Umbilical cord (tissue), 2 donors: ENCODE measurements at places on chromosomes 1 and 21. TPM values are rescaled to one million over a fixed set of nuclear protein-coding genes. Genes with fewer than 3 reads are reported as not detected.

The TNFRSF9 gene
- 1.2 TPM for total RNA-seq

The SLAMF6 gene
- 0.96 TPM for total RNA-seq

The AMY1C gene
- total RNA-seq: not detected

The ASPM gene
- 12.3 TPM for total RNA-seq

The MROH7 gene
- 4.1 TPM for total RNA-seq

The VWA5B1 gene
- 0.24 TPM for total RNA-seq

The KLF17 gene
- total RNA-seq: 5.5 TPM

The KLHDC7A gene
- 1.2 TPM for total RNA-seq

The CFHR5 gene
- 0.72 TPM for total RNA-seq

The CRTC2 gene
- 22.6 TPM for total RNA-seq

The RABGGTB gene
- total RNA-seq: 54.9 TPM

The CHODL gene
- total RNA-seq: 4.3 TPM

The RRP1B gene
- total RNA-seq: 16.1 TPM

The MEX3A gene
- total RNA-seq: 4.6 TPM

The OR2L3 gene
- total RNA-seq: 3.6 TPM

The PEAR1 gene
- total RNA-seq: 1.9 TPM

The LIPI gene
- not detected for total RNA-seq

DNA sequence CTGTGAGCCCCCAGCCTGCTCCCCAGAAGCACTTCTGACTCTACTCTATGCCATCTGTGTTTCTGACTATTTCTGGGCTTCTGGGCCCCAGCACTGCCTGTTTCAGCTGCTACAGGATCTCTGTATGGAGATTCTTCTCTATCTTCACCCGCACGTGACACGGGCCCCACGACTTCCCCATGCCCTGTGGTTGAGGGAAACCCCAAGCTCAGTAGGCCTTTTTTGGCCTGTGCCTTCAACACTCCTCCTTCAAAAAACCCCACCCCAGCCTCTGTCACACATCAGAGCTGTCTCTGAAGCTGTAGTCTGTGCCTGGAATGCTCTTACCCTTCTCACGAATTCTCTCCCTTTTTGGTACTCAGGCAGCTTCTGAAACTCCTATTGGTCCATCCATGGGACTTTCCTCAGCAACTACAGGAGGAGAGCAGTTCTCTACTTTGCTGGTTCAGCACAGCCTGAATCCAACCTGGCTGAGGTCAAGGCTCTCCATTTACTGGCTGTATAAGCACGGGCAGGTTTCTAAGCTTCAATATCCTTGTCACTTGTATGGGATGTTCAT, 2.0 kb upstream of the NID1 start:
- DNase-seq: peak; percentile 83

DNA sequence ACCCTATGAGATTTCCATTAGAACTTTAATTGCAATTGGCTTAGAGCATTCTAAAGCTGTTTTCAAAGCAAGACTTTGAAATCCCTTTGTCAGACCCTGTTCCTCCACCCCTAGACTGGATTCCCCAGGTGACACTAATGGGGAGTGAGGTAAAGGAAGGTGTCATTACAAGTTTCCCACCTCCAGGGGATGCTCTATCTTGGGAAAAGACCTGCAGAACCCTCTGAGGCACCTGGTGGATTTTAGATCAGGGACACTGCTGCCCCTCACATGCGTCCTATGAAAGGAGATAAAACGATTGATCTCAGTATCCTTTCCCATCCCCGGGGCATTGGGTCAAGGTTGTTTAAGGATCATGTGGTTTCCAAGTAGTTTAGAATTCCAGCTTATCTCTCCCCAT, 80.3 kb upstream of the RGS4 start:
- no peak for DNase-seq

DNA sequence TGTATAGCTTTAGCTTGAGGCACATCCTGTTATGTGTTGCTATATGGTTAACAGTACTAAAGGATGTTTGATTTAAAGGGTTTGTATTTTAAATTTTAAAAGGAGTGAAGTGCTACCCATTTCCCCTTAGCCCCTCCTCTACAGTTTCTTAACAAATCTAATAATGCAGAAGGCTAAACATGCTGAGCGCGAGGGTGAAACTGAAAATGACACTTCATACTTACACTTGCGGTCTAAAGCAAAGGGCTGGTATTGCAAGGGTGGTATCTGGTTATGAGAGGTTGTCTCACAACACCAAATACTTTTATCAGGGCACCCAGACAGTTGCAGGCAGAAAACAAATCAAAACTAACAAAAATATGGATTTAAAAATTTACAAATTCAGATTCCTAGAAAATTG, 172.3 kb downstream of the SIPA1L2 start:
- no peak for DNase-seq

DNA sequence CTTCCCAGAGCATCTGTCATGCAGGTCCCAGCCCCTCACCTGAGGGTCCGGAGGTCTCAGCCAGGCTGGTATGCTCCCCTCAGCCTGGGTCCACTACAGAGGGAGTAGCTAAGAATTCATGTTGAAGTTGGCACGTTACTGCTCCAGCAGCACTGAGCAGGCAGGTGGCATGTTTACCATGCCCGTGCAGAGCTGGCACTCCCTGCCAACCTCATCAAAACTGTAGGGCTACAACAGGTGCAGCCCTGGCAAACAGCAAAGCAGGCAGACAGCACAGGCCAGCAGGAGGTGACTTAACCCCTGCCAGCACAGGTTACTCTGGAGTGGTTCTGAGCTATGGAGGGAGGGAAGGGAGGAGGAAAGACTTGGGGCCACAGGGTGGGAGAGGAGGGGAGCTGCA, 46.4 kb downstream of the NUAK2 start:
- no peak for DNase-seq

GRCh38 chr1:179323436-179323835, 29.8 kb downstream of the SOAT1 start:
- peak; percentile 66 for DNase-seq

DNA sequence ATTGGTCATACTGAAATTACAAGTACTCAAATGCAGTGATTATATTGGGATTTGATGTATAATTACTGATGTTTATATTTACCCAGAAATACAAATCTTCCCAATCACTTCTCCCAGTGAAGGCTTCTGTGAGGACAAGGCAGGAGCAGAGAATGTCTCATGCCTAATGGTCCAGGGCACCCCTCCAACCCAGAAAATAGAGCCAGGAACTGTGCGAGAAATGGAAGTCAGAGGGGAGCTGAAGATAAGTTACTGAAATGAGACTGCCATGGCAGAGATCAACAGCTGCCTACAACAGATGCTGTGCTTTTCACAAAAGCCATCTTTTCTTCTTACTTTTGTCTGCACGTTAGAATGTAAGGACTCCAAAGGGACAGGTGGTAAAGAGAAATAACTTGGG, 171.2 kb downstream of the TTLL7 start:
- no peak for DNase-seq

- DNase-seq: peak; percentile 50
Observed at GRCh38 chr1:14599183-14599791, 802 bp downstream of the KAZN start.

- no peak for DNase-seq
Observed at GRCh38 chr1:170836141-170836540, 99.2 kb upstream of the MROH9 start.

GRCh38 chr1:17011092-17011438, 663 bp downstream of the ATP13A2 start:
- DNase-seq: no peak

DNA sequence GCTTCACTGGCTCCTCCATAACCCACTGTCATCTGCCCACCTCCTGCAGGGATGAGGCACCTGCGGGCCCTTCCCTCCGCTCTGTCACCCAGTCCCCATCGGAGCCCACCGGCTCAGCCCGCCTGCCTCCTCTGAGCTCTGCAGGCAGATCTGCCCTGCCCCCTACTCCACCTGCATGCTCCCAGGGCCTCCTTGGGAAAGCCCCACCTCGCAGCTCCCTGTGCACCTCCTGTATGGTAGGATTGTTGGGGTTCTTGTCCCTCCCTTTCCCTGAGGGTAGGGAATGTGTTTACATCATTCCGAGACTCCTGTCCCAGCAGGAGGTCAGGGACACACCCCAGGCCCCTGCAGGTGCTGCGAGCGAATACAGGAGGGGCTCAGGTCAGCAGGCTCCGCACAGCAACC, 50.5 kb downstream of the SIK1 start:
- no peak for DNase-seq

DNA sequence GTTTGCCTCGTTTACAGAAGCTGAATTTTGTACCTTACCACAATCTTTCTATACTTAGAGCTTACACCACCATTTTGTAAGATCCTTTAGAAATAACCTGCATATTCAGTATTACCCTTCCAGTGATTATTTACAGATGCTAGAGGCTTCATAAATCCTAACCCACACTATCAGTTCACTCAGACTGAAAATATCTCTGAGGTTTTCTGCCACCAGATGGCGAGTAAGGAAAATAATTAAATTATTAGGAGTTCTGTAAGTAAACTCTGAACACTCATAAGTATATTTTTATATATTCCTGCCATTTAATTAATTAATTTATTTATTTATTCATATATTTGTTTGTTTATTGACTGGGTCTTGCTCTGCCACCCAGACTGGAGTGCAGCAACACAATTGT, 1635.2 kb downstream of the PLA2G4A start:
- no peak for DNase-seq

DNA sequence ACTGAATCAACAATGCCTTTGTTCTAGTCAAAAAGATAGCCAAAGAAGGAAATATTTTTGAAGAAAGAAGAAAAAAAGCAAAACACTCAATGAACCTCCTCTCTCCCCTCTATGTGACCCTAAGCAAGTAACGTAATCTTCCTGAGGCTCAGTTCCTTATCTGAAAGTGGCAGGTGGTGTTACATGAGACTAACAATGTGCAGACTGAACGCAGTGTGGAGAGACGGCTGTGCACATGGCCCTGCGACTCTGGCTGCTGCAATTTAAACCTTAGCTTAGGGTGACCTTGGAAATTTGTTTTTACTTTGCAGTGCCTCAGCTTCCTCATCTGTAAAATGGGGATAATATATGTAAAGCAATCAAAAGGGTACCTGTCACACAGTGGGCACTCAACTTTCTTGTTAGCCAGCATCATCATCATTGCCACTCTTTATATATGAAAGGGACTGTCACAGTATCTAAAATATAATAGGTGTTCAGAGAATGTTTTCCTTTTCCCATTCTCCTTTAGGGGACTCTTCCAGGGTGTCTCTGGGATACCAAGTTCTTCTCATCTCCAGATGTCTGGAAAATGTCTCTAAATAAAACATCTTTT, 100.1 kb upstream of the JUN start:
- DNase-seq: peak; percentile 64

DNA sequence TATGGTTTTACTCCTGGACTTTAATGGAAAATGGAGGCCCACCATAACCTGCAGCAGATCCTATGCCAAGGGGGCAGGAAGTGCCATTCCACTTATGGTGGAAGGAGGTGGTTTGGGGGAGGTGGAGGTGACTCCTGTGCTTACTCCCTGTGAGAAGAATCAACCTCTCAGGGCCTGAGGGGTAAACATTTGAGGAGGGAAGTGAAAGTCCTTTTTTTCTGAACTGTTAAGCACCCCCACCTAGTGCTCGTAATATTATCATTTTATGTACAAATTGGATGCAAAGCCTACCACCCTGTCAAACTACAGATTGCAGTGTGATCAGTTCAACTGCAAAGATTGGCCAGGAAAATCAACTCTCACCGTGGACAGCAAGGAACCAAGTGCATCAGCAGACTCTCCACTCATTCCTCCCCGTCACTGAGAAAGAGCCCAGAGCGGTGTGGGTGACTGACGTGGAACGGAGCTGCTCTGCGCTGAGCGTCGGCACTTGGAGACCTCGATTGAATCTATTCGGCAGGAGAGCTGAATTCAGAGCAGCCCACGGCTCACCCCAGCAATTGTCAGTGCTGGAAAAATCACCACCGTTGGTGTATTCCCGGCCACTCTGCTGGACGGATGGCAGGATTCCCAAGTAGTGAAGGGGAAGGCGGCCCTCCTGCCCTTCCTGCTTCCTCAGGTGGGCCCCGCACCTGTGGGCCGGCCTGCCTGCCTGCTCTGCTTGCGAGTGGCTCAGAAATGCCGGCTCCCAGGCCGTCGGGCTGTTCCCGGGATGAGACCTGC, 46.8 kb upstream of the COX20 start:
- no peak for DNase-seq

GRCh38 chr1:214472364-214472763, 79.0 kb downstream of the PTPN14 start:
- DNase-seq: peak; percentile 47

GRCh38 chr1:223233410-223234169, 90.5 kb upstream of the TLR5 start:
- DNase-seq: peak; percentile 68

DNA sequence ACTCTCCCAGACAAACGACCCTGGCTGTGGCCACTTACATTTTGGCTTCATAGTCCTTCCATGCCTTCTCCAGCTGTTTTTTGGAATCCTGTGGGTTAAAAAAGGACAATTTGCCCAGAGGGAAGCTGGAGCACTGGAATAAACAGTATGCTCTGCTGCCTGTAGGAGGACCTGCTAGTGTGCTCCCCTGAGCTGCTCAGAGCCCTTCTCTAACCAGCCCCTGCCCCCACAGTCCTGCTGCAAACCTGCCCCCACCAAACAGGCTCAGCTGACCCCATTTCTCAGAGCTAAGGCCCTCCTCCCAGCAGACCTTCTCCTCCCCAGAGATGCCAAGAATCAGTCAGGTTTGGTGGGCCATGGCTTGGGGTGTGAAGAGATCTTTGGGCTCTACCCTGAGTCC, 26.9 kb upstream of the TCEA3 start:
- DNase-seq: no peak

- no peak for DNase-seq
Observed at GRCh38 chr1:71101839-71102376, 21.1 kb upstream of the ZRANB2 start.

GRCh38 chr1:68376441-68376840, 73.3 kb downstream of the RPE65 start:
- DNase-seq: no peak

GRCh38 chr1:114075105-114075504, 78.6 kb downstream of the SYT6 start:
- no peak for DNase-seq

GRCh38 chr21:45316871-45317397, 29.2 kb upstream of the POFUT2 start:
- no peak for DNase-seq

DNA sequence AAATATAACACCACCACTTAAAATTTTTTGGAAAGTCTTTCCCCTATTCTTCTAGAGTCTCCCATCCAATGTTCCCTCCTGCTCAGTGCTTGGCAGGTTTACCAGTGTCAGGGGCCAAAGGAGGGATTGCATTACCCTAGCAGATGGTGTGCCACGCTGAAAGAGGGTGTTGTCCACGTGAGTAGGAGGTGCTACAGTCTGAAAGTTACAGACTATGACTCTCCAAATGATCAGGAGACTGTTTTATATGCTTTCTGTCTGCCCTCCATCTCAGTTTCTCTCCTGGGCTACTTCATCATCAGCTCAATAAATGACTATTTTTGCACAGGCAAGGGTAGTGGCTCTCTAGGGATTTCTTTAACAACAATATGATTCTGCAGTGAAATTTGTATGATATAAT, 31.3 kb upstream of the ANGPTL7 start:
- DNase-seq: peak; percentile 37

- DNase-seq: no peak
Observed at GRCh38 chr1:205353191-205353590, 3.5 kb downstream of the KLHDC8A start.

- DNase-seq: no peak
Observed at GRCh38 chr1:33378524-33378923, 52.4 kb downstream of the PHC2 start.
